ENCODE measurements at places on chromosomes 7 and 10. TPM values are rescaled to one million over a fixed set of nuclear protein-coding genes. Genes with fewer than 3 reads are reported as not detected.
A peak's percentile ranks its signal among the peaks of the same experiment; 100 is the strongest.

Gene SYT15
- polyA plus RNA-seq, result 0.13 TPM

Gene MRC1
- 0.24 TPM for polyA plus RNA-seq

Gene CARD11
- polyA plus RNA-seq, result 7.1 TPM

Gene TFPI2
- not detected for polyA plus RNA-seq

Gene ARMC3
- not detected for polyA plus RNA-seq

Gene PTF1A
- polyA plus RNA-seq, result not detected

Gene CYP2W1
- not detected for polyA plus RNA-seq

Gene LRIT1
- polyA plus RNA-seq, result not detected

Gene UCN3
- polyA plus RNA-seq, result not detected

Gene CYP2C18
- polyA plus RNA-seq, result not detected

DNA sequence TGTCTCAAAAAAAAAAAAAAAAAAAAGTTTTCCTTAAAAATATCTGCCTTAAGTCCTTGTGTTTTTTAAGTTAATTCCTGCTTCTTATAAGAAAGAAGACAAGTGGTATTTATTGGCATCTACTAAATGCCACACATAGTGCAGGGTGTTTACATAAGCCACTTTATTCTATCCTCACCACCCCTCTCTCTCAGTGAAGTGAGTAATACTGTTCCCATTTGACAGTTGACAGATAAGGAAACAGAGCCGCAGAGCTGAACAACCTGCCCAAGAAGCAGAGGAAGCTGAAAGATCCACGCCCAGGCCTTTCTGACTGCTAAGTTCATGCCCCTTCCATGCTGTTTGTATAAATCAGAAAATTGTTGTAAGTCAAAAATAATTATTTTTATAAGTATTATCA is 54.1 kb downstream of the ABLIM1 start:
- H3K36me3 ChIP-seq, result peaks cover 8% of the 10 kb centered on the region
- peak; percentile 13 for DNase-seq
- H3K4me1 ChIP-seq, result peaks cover 30% of the 10 kb centered on the region
- H3K27me3 ChIP-seq, result no peaks in the 10 kb centered on the region

GRCh38 chr10:123470336-123470921 is 195.7 kb upstream of the GPR26 start:
- no peak overlapping the region for H3K4me3 ChIP-seq
- no peak for DNase-seq
- H3K36me3 ChIP-seq, result no peaks in the 10 kb centered on the region
- H3K27ac ChIP-seq, result no peak overlapping the region

GRCh38 chr10:73979809-73980433 is 18.0 kb upstream of the VCL start:
- no peaks in the 10 kb centered on the region for H3K36me3 ChIP-seq
- no peak overlapping the region for H3K27ac ChIP-seq
- no peak overlapping the region for H3K4me3 ChIP-seq
- peaks cover under 1% of the 10 kb centered on the region for H3K4me1 ChIP-seq
- no peak for DNase-seq

- no peak overlapping the region for H3K4me3 ChIP-seq
- no peaks in the 10 kb centered on the region for H3K27me3 ChIP-seq
- no peak for DNase-seq
- H3K36me3 ChIP-seq, result no peaks in the 10 kb centered on the region
- no peak overlapping the region for H3K27ac ChIP-seq
- H3K4me1 ChIP-seq, result no peaks in the 10 kb centered on the region
Observed at GRCh38 chr10:113087165-113088029, 137.3 kb downstream of the TCF7L2 start.

- H3K36me3 ChIP-seq, result no peaks in the 10 kb centered on the region
- H3K4me1 ChIP-seq, result peaks cover 19% of the 10 kb centered on the region
- peak; percentile 54 for DNase-seq
- H3K4me3 ChIP-seq, result peak within 1 kb of the TSS; percentile 95
- H3K27me3 ChIP-seq, result no peaks in the 10 kb centered on the region
Observed at GRCh38 chr7:96709381-96710228, at the start of gene SEM1. Gene SEM1 (minus strand): TSS chr7:96709846. CDS start chr7:96709763, 83 bp downstream.

DNA sequence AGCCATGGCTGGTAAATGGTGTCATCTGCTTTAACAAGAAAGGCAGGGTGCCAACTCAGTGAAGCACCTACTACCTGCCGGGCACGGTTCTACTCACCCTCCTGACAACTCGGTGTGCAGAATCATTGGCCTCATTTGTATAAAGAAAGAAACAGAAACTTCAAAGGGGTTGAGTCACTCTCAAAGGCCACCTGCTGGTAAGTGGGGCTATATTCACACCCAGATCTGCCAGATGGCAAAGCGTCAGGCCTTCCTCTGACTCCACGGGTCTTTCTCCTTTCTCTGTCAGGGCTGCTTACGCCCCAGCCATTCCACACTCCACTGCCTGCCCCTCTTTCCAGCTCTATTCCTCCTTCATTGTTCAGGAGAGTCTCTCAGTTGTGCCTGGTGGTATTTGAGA is 309.2 kb downstream of the GFRA1 start:
- H3K27ac ChIP-seq, result no peak overlapping the region
- H3K36me3 ChIP-seq, result no peaks in the 10 kb centered on the region
- H3K4me1 ChIP-seq, result no peaks in the 10 kb centered on the region

GRCh38 chr7:11843113-11843765 is 11.2 kb upstream of the THSD7A start:
- no peak overlapping the region for H3K27ac ChIP-seq
- H3K27me3 ChIP-seq, result no peaks in the 10 kb centered on the region
- H3K4me3 ChIP-seq, result no peak overlapping the region
- no peaks in the 10 kb centered on the region for H3K4me1 ChIP-seq
- DNase-seq, result no peak

- no peaks in the 10 kb centered on the region for H3K36me3 ChIP-seq
- H3K4me3 ChIP-seq, result no peak overlapping the region
- H3K27me3 ChIP-seq, result peaks cover 4% of the 10 kb centered on the region
- no peaks in the 10 kb centered on the region for H3K4me1 ChIP-seq
- H3K27ac ChIP-seq, result no peak overlapping the region
Observed at GRCh38 chr10:29252811-29253689, 35.8 kb upstream of the LYZL1 start.

DNA sequence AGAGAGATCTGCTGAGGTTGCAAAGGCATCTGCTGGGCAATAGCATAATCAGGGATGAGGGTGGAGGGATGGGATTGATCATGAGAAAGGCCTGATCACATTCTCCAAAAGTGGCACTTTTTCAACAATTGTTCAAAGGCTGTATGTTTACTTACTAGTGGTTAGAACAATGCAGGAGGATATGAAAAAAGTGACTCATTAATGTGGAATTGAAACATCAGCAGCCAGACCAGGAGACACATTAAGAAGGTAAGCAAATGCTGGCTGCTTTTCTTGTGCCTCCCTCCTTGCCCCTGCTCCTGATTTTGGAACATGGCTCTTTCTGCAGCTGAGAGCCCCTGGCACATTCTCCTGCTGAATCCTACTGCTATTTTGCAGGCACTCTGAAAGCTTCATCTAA is 63.5 kb downstream of the FAM204A start:
- no peaks in the 10 kb centered on the region for H3K4me1 ChIP-seq
- H3K27me3 ChIP-seq, result peaks cover under 1% of the 10 kb centered on the region
- no peak overlapping the region for H3K27ac ChIP-seq
- H3K36me3 ChIP-seq, result no peaks in the 10 kb centered on the region

DNA sequence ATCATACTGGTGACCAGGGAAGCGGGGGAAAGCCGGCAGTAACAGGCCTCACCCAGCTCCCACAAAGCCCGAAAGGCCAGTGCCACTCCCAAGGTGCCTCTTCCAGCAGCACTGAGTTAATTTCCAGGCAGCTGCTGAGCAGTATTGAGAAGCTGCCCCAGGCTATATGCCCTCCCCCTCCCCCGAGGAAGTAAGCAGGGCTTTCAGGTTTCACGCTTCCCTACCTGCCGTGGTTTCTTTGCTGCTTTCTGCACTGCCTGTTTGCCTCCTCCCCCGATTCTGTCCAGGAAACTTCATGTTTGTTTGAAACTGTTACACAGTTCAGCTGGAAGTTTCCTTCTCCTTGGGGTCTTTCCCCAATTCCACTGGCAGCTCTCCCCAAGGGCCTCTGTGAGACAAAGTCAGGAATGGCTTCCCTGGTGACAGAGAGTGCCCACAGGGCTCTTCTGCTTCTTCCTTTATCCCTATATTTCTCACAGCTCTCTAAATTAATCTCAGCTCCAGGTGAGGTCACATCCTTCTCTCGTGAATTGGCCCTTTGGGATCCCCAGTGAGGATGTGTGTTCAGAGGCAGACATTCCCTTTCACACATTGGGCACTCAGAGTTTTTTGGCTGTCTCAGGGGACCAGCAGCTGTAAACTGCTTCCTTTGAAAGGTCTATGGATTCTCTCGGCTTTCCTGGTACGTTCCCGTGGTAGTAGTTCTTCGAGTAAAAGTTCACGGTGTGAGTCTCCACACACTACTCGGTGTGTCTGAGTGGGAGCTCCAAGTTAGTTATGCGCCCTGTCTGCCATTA is 19.4 kb downstream of the C1GALT1 start:
- H3K4me1 ChIP-seq, result peaks cover 26% of the 10 kb centered on the region
- H3K36me3 ChIP-seq, result no peaks in the 10 kb centered on the region
- H3K4me3 ChIP-seq, result peak overlapping the region; percentile 58
- H3K27me3 ChIP-seq, result no peaks in the 10 kb centered on the region
- H3K27ac ChIP-seq, result no peak overlapping the region
- peak; percentile 64 for DNase-seq

DNA sequence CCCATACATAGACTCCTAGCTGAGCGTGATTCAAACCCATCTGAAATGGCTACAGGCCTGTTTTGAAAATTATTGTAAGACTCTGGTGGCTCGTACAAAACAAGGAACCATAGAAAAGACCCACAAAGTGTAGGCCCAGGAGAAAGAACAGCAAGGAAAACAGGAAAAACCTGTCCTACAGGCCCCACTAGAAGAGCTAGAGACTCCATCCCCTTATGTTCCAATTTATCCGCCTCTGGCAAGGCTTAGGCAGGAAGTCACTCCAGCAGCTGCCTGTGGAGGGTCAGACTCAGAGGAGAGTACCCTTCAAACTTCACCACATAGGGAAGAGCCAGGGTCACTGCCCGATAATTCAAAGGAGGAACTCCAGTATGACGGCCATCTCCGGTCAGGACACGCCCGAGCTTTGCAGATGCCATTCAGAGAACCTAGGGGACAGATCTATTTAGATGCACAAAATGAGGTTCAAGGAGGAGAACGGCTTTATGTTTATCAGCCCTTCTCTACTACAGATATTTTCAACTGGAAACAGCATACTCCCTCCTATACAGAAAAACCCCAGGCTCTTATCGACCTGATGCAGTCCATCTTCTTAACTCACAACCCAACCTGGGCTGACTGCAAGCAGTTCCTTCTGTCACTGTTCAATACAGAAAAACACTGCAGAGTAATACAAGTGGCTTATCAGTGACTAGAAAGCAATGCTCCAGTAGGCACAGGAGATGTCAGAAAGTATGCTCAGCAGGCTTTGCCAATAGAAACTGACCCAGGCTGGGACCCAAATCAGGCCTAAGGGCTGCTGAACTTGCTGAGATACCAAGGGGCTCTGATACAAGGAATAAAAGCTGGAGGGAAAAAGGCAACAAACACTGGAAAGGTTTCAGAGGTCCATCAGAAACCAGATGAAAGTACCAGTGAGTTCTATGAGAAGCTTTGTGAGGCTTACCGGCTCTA is 8.6 kb upstream of the ZNF33B start:
- no peak for DNase-seq
- no peak overlapping the region for H3K27ac ChIP-seq

GRCh38 chr7:2465928-2466327 is 10.3 kb downstream of the GRIFIN start:
- no peaks in the 10 kb centered on the region for H3K27me3 ChIP-seq
- no peaks in the 10 kb centered on the region for H3K36me3 ChIP-seq
- H3K4me1 ChIP-seq, result no peaks in the 10 kb centered on the region
- no peak overlapping the region for H3K27ac ChIP-seq

- H3K4me3 ChIP-seq, result no peak overlapping the region
- H3K27ac ChIP-seq, result no peak overlapping the region
- no peaks in the 10 kb centered on the region for H3K36me3 ChIP-seq
Observed at GRCh38 chr10:112346774-112347173, 27.1 kb upstream of the ACSL5 start.

- no peaks in the 10 kb centered on the region for H3K27me3 ChIP-seq
- peak overlapping the region; percentile 63 for H3K4me3 ChIP-seq
- no peaks in the 10 kb centered on the region for H3K36me3 ChIP-seq
- no peak for DNase-seq
- H3K4me1 ChIP-seq, result peaks cover 24% of the 10 kb centered on the region
Observed at GRCh38 chr10:128096486-128097199, 29.6 kb downstream of the MKI67 start.

- peaks cover 9% of the 10 kb centered on the region for H3K27me3 ChIP-seq
- H3K4me1 ChIP-seq, result no peaks in the 10 kb centered on the region
- H3K27ac ChIP-seq, result no peak overlapping the region
- H3K36me3 ChIP-seq, result no peaks in the 10 kb centered on the region
- no peak overlapping the region for H3K4me3 ChIP-seq
Observed at GRCh38 chr7:92987095-92987494, 130.7 kb downstream of the SAMD9 start.

DNA sequence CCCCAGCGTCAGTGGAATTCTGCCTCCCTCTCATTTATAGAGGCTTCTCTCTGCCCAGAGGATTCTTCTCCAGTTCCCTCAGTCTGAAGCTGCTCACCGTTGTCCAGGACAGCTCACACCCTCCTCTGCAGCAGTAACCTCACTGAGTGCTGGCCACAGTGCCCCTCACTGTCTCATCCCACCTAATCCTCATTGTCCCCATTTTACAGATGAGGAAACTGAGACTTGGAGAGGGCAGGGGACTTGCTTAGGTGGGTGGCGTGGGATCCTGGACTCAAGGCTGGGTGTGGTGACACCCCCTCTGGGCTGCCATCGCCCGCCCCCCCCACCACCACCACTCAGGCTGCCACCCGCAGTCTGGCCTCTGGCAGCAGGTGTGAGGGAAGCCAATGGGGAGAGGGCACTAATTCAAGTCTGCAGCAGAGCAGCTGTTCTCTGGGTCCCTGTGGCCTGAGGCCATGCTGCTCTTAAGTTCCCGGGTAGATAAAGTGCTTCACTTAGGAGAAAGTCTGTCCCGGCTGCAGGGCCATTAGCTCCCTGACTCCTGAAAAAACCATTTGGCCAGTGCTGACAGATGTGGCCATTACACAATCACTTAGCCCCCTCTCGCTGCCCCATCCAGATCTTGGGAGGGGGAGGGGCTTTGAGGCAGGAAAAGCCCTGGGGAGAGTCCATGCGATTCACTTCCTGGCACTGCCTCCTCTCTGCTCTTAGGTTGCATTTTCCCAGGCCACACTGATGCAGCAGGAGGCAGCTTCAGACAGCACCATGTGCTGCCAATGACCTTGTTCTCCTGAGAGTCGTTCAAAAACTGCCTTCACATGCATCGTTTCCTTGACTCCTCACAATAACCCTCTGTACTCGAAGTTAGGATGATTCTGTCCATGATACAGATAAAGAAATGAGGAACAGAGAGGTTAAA is 36.3 kb downstream of the DRGX start:
- no peak for DNase-seq
- no peaks in the 10 kb centered on the region for H3K4me1 ChIP-seq
- no peak overlapping the region for H3K27ac ChIP-seq
- H3K27me3 ChIP-seq, result no peaks in the 10 kb centered on the region
- H3K36me3 ChIP-seq, result no peaks in the 10 kb centered on the region
- H3K4me3 ChIP-seq, result no peak overlapping the region

GRCh38 chr10:5885619-5886018 is 4.1 kb downstream of the ANKRD16 start:
- no peak overlapping the region for H3K4me3 ChIP-seq
- DNase-seq, result no peak
- H3K36me3 ChIP-seq, result peaks cover 18% of the 10 kb centered on the region
- H3K27me3 ChIP-seq, result no peaks in the 10 kb centered on the region
- peaks cover 15% of the 10 kb centered on the region for H3K4me1 ChIP-seq
- H3K27ac ChIP-seq, result no peak overlapping the region

- no peak overlapping the region for H3K27ac ChIP-seq
- DNase-seq, result no peak
- no peak overlapping the region for H3K4me3 ChIP-seq
- H3K4me1 ChIP-seq, result no peaks in the 10 kb centered on the region
- no peaks in the 10 kb centered on the region for H3K27me3 ChIP-seq
- no peaks in the 10 kb centered on the region for H3K36me3 ChIP-seq
Observed at GRCh38 chr7:34575006-34575405, 83.0 kb upstream of the NPSR1 start.

Measured in CD4-positive, CD25-positive, alpha-beta regulatory T cell (primary cell).